Left ventricle myocardium inferior (tissue), 1 donor: ENCODE measurements at places on chromosomes 2 and 18. TPM values are rescaled to one million over a fixed set of nuclear protein-coding genes. Genes with fewer than 3 reads are reported as not detected.

Gene SP5
- 0.44 TPM for total RNA-seq

Gene ZNF532
- total RNA-seq: 59.3 TPM

Gene TMEM247
- total RNA-seq: not detected

Gene LDAH
- total RNA-seq: 8.5 TPM

Gene MRO
- 3.8 TPM for total RNA-seq

Gene OTX1
- not detected for total RNA-seq

Gene TCF7L1
- 7.0 TPM for total RNA-seq
